Stimulated activated CD4-positive, alpha-beta T cell treated with anti-CD3 and anti-CD28 coated beads, Interleukin-15, amount 100 ng/mL, for 48 hours (primary cell): ENCODE measurements at places on chromosomes 13 and 19.

- DNase-seq, result no peak
Observed at GRCh38 chr13:20391597-20392452, 133.8 kb downstream of the CRYL1 start.

DNA sequence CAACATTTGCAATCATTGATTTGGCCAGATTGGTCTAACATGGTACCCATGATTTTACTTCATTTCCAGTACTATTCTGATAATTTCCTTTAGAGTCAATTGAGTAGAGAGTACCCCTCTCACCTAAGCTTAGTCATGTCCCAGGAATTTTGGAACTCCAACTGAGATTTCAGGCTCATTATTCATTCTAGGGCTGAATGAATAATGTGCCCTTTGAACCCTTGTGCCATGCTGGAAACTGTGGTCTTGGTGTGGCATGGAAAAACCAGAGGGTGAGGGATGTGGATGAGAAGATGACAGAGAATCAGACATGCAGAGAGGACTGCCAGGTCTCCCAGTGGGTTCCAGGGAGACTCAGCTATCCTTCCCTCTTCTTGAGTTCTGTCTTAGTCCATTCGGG, 30.2 kb downstream of the ITM2B start:
- DNase-seq, result no peak

GRCh38 chr13:83167203-83167602, 715.1 kb downstream of the SLITRK1 start:
- DNase-seq, result no peak

DNA sequence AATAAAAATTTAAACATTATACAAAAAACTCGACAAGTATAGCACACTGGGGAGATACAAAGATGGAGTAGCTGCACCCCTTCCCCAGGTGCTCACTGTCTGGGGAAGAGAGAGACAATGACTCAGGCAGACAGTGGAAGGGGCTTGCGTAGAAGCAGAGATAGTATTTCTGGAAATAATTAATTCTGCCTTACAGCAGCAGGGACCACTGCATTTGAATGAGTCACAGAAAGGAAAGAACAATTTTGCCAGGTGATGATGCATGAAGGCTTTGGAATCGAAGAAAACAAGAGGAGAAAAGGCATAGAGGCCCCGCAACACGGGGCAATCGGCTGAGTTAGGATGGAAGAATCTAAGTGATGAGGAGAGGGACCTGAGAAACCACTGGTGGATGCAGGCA, 447.4 kb downstream of the EFNB2 start:
- no peak for DNase-seq

DNA sequence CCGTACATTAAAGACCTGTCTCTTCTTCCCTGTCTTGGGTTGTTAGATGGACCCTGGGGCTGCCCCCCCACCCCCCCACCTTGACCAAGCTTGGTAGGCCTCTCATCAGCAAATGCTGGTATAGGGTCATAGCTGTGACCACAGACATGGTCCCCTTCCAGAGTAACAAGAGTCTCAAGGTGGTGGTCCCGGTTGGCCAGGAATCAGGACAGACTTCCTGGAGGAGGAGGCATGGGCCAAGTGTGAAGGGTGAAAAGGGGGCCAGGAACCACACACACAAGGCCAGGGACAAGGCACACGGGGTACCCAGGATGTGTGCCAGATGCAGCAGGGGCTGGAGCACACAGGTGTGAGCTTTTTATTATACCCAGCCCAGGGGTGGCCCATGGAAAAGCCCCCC, 1.1 kb upstream of the MRI1 start:
- DNase-seq, result no peak

GRCh38 chr13:60759499-60759898, 362.5 kb downstream of the TDRD3 start:
- DNase-seq, result no peak

DNA sequence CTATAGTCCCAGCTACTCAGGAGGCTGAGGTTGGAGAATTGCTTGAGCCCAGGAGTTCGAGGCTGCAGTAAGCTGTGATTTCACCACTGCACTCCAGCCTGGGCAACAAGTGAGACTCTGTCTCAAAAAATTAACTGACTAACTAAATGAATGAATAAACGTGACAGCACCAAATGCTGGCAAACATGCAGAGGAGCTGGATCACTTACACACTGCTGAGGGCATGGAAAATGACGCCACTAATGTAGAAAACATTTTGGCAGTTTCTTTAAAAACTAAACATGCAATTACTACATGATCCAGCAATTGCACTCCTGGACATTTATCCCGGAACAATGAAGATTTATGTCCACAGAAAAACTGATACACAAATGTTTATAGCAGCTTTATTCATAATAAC, 31.3 kb upstream of the GTF3A start:
- DNase-seq, result no peak

DNA sequence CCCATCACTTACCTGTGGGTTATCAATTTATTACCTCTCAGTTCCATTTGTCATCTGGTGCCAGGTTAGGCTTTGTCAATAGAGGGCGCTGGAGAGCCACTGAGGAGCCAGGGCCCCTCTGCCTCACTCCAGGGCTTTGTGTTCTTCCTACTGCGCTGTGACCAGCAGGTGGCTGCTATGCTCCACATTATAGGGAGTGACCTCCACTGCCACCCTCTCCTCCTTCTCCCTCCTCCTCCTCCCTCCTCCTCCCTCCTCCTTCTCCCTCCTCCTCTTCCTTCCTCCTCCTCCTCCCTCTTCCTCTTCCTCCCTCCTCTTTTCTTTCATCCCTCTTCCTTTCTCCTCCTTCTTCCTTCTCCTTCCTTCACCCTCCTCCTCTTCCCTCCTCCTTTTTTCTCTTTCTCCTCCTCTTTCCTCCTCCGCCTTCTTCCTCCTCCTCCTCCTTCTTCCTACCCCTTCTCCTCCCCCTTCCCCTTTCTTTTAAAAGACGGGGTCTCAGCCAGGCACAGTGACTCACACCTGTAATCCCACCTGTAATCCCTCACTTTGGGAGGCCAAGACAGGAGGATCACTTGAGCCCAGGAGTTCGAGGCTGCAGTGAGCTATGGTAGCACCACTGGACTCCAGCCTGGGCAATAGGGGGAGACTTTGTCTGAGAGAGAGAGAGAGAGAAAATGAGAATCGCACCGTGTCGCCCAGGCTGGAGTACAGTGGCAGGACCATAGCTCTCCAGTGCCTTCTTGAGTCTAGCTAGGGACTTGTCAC, 10.3 kb upstream of the ZBTB32 start:
- DNase-seq, result peak; percentile 87

GRCh38 chr19:728011-728410, 19.3 kb downstream of the PALM start:
- DNase-seq, result no peak
